Activated T-cell treated with anti-CD3 and anti-CD28 coated beads for 48 hours (primary cell): ENCODE measurements at places on chromosomes 5 and 9.

GRCh38 chr5:116045821-116046220 lies 13.5 kb downstream of the ARL14EPL start:
- no peak for DNase-seq

GRCh38 chr9:131379056-131379455 lies 14.8 kb upstream of the PRRC2B start:
- no peak for DNase-seq

DNA sequence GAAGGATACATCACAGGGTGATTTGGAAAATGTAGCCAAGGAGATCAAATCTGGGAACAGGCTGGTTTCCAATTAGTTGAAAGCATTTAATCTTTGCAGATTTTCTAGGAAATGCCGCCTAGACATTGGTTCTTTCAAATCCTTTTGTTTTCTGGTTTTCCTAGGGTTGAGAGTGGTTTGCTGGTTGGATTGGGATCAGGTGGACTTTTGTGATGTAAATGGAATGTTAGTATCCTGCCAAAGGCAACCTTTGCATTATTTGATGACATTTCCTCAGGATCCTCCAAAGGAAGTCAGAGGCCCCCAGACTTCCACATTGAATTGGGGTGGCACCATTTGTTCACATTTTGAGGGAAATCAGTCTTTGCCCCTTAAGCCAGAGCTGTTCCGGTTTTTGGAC lies 245.5 kb upstream of the RPS23 start:
- no peak for DNase-seq

DNA sequence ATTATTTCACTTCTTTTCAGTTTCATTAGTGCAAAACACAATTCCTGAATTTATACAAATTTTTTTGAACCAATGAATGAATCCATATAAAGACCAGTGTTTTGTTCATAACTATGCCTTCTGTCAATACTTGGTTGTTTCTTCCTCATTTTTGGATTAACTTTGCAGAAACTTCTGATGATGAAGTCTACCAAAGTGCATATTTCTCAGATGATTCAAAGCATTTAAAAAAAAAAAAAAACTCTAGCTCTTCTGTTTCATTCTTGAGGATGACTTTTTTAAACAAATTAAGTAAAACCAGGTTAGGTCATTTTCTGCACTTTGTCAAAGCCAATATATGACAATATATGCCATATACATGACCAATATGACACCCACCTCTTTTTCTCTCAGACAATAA lies 92.6 kb downstream of the CHSY3 start:
- no peak for DNase-seq

DNA sequence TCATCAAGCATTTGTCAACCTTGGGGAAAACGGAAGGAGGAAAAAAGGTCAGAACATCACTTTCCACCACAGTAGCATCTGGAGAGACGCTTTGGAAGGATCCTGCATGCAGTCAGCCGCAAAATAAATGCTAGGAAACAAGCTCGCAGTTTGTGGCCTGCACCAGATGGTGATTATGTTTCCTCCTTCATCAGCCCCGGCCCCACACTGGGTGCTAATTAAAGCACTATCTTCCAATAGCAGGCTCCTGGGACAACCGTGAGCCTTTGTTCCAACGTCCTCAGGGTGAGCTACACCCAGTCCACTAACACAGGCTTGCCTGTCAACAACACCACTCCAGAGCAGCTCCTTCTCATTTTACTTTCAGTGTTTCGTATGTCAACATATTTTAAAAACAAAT lies 64.0 kb downstream of the RNF130 start:
- no peak for DNase-seq

DNA sequence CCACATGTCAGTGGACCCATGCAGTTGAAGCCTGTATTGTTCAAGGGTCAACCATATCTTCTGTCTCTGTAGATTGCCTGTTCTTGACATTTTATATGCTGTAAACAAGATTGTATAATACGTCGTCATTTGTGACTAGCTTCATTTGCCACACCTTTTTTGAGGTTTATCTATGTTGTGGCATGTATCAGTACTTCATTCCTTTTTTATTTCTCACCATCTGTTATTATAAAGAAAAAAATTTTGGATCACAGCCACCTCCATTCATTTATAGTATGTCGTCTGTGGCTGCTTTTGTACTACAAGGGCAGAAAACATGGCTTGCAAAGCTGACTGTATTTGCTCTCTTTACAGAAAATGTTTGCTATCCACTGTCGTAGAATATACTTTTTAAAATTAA lies 72.4 kb downstream of the TEK start:
- DNase-seq: no peak

DNA sequence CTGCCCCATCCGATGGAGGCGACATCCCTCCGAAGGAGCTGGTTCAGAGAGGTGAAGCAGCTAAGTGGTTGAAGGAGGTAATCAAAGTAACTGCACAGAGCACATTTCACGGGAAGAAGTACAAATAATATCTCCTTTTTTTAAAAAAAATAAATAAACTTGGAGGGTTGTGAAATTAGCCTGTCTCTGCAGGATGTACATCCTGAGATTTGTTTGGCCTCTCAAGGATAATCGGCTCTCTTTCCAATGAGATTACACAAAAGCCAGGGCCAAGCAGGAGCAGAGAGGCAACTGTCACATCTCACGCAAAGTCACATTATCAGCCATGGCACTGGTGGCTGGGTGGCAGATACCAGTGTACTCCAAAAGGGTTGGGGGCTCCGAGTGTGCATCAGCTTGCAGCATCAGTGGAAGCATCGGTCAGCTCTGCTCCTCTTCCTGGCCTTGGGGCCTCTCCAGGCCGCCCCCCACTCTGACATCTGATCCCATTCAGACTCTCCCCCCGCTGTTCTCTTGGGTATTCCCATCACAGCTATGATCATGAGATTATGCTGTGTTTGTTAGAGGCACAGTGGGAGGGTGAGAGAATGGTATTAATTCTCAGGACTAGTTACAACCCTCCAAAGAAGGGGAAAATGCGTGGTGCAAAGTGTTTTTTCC lies 109.9 kb downstream of the UGCG start:
- no peak for DNase-seq

GRCh38 chr5:132268769-132269551 lies 11.5 kb downstream of the PDLIM4 start:
- DNase-seq: no peak

DNA sequence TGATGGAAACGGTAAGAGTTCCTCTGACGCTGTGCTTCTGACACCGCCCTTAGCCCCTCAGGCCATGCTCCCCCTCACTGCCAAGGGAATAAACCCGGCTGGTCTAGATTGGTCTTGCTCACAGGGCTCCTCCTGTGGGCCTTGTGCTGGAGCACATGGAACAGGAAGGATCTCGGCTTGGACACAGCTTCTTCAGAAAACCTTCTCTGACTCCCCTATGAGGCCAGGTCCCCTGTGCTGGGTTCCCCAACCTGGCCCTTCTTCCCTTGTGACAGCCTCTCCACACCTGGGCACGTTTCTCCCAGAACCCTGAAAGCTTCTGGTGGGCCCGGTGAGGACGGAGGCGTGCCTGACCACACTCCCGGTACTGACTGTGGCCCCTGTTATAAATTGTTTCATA lies 8.2 kb downstream of the SPATA31E1 start:
- no peak for DNase-seq

- no peak for DNase-seq
Observed at GRCh38 chr5:134111741-134112647, 2.5 kb upstream of the TCF7 start.

GRCh38 chr5:177233206-177233605 lies 70.3 kb downstream of the RAB24 start:
- no peak for DNase-seq

- no peak for DNase-seq
Observed at GRCh38 chr9:2255128-2255527, 240.0 kb downstream of the SMARCA2 start.

- DNase-seq: no peak
Observed at GRCh38 chr5:180059326-180059725, 12.2 kb downstream of the RNF130 start.

- no peak for DNase-seq
Observed at GRCh38 chr9:136862849-136863622, 3.1 kb downstream of the EDF1 start.

GRCh38 chr9:77505232-77505631 lies 142.9 kb downstream of the GNA14 start:
- no peak for DNase-seq
